Renal cortex interstitium (tissue), 15 donors: ENCODE measurements at places on chromosomes 2 and 18. TPM values are rescaled to one million over a fixed set of nuclear protein-coding genes. Genes with fewer than 3 reads are reported as not detected.

The PROC gene
- 3.6 TPM for polyA plus RNA-seq

GRCh38 chr18:61734396-61734795, 158.4 kb downstream of the RNF152 start:
- DNase-seq: no peak

- no peak for DNase-seq
Observed at GRCh38 chr18:47284721-47285395, 33.4 kb upstream of the SKOR2 start.

- DNase-seq: no peak
Observed at GRCh38 chr2:37119157-37119556, 34.8 kb downstream of the GPATCH11 start.

DNA sequence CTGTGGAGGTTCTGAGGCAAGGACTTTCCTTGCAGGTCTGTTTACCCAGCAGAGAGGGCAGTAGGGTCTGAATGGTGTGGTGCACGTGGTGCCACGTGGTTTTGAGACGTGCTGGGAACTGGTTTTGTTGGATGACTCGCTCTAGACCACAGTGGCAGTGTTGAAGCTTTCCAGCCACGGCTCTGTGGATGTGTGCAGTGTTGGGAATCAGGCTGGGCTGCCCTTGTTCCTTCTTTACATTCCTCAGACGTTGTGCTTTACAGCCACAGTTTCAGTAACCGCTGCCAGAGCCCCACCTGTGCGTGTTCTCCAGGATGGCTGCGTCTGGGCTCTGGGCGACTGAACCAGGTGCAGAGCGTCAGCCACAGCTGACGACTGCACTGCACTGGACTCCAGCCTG, 8.2 kb downstream of the CTDP1 start:
- DNase-seq: no peak

- DNase-seq: no peak
Observed at GRCh38 chr18:2108591-2108990, 462.7 kb downstream of the METTL4 start.

- DNase-seq: no peak
Observed at GRCh38 chr18:23970161-23971096, 44.1 kb upstream of the TTC39C start.

DNA sequence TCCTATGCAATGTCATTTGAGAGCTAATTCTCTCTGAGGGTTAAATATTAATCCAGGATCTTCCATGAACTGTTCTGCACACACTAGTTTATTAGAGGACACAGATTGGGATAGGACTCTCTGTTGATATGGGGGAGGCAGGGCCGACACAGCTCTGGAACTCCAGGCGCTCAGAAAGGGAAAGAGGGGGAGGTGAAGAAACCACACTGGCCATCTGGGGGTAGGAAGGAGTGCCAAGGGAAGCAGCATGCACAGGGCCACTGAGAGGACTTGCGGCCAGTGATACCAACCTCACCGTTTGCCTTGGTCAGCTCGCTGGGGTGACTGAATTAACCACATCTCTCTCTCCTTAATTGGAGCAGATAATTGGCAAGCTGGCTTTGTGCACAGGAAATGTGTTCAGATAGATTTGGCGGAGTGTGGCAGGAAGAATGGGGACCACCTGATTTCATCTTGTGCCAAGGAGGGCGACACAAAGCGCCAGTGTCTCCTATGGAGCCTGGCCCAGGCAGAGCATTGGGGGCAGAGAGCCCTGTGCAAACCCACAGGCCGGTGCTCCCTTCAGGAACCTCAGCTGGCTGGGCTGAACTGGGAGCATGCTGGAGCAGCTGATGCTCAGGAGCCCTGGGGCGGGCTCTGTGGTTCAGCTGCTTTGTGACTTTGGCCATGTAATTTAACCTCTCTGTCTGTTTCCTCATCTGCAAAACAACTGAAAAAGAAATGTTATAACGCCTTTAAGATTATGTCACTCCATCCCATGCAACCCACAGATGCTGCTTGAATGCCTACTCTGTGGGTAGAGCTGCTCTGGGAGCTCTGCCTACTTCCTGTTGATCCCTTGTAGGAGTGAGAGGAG, 114.7 kb upstream of the STON1 start:
- no peak for DNase-seq

GRCh38 chr2:226759768-226760167, 39.9 kb downstream of the IRS1 start:
- DNase-seq: no peak
